Activated CD8-positive, alpha-beta memory T cell treated with anti-CD3 and anti-CD28 coated beads for 4 hours (primary cell): ENCODE measurements at places on chromosomes 3 and 15.

GRCh38 chr3:188627652-188628051, 473.7 kb downstream of the LPP start:
- no peak for DNase-seq

DNA sequence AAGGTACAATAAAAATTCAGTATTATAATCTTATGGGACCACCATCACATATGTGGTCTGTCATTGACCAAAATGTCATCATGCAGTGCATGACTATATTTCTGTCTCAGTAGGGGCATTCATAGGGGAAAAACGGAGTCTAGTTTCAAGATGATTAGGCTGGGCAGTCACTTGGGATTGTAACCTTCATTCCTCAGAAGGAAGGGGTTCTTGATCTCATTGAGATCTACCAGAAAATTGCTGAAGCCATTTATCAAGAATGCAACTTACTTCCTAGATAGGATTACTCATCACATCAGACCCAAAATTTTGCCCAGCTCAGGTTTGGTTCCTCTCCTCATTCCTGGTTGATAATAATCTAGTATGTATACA, 37.3 kb downstream of the BTD start:
- DNase-seq: no peak

DNA sequence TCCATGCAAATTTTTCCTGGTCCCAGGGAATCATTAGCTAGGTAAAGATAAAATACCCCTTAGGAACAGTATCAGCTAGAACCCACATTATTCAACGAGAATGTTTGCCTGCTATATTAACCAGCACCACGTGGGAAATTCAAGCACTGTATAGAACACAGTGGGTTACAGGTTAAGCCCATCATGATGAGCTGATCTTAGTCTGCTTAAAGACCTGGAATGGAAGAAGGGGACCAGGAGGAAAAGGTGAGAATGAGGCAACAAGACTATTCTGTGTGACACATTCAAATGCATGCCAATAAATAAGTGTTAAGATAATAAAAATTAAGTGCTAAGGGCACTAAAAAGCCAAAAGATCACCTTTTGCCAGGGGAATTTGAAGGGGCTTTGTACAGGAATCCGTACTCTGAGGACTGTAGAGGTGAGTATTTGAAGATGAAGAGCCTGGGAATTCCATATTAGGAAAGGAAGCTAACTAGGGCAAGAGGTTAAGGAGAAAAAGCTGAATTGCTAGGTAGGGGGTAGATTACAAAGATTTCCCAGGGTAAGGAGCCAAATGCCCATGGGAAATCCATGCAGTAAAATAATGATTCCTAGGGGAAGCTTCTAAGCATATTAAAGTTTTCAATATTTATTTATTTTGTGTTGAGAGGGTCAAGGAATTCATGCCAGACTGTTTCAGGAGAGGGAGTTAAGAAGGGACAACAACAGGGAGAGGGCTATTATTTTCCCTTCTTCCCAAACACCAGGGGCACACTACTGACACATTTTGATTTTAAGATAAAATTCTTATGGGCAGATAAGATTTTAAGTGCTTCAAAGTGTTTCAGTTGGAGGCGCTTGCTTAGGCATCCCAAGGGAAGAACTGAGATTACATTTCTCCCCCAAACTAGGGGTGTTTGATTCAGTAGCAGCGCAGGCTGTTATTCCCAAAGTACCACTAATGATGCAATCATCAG, 2.3 kb upstream of the MED12L start:
- no peak for DNase-seq

GRCh38 chr15:47961401-47962090, 159.2 kb upstream of the SLC24A5 start:
- no peak for DNase-seq

DNA sequence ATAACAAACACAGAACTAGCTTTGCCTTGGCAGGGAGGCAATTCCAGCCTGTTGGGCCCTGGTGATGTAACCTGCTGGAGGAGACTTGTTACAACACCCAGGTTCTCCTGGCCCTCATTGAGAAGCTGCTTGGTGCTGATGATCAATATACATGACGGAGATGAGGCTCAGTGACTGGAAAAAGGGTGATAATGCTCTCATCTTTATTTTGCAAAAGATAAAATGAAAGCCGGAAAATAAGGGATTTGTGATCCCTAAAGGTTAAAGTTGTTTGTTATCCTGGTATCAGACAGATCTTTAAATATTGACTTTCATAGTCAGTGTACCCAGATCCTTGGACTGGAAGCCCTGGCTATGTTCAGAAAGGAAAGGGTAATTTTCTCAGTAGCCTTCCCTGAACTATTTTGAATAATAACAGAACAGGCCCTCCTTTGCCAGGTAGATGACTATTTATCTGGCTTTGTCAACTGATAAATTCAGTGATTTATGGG, 118.9 kb upstream of the MEIS2 start:
- DNase-seq: no peak
